ENCODE measurements at places on chromosomes 12 and 14.

DNA sequence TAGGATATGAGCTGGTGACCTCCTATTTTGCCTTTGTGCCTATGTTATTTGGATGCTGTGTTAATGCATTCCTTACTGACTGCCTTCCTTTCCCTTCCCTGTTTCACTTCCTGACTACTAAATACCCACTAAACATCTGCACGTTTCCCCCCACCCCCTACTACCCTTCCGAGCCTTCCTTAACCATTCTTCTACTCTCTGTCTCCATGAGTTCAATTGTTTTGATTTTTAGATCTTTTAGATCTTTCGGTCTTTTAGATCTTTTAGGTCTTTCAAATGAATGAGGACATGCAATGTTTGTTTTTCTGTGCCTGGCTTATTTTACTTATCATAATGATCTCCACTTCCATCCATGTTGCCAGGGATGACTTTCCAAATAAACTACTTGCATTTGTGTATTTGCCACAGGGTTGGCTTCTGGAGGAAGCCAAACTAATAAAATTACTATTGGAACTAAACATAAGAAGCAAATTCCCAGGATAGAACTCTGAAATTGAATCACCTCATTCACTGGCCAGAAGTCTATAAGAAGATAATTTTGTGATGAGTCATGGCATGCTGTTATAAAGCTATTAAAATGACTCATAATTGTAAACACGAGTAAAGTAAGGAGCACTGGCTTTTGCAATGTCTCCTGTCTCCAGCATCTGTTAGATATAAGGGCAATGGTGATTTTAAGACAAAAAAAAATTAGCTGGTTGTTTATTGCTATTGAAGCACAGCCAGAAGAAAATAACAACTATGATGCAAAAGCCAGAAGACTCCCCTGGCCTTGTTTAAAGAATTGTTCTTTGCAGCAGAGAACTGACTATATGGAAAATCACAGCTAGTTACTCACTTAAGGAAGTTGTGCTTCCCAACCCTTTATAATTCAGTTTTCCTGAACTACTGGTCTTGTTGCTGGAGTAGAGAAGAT is 586.3 kb downstream of the LRFN5 start:
- no peak for DNase-seq

- no peak for DNase-seq
Measured at GRCh38 chr14:91143862-91144261, 30.0 kb downstream of the DGLUCY start.

DNA sequence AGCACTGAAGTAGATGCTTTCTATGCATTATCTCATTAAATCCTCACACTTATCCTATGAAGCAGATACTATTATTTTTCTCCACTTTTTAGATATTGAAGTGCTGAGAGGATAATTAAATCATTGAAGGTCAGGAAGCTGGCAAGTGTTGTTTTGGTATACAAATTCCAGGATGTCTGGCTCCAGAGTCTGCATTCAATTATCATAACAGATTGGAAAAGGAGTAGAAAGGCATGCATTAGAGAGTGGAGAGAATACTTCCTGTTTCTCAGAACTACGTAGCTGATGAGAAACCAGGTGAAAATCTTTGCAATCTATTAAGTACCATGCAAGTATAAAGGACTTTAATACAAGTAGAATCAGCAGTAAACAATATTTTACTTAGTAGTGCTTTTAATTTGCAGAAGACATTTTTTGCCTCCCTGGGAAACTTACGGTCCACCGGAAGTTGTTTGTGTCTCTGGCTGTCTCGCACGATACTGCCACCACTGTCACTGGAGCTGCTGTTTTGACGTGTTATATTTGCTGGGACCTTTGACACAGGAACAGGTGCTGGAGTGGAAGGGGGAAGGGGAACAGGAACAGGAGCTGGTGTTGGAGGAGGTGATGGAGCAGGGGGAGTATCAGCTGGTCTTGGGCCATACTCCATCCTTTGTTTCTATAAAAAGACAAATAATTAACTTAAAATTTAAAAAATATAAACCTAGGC is 158.0 kb downstream of the EPS8 start:
- no peak for DNase-seq

DNA sequence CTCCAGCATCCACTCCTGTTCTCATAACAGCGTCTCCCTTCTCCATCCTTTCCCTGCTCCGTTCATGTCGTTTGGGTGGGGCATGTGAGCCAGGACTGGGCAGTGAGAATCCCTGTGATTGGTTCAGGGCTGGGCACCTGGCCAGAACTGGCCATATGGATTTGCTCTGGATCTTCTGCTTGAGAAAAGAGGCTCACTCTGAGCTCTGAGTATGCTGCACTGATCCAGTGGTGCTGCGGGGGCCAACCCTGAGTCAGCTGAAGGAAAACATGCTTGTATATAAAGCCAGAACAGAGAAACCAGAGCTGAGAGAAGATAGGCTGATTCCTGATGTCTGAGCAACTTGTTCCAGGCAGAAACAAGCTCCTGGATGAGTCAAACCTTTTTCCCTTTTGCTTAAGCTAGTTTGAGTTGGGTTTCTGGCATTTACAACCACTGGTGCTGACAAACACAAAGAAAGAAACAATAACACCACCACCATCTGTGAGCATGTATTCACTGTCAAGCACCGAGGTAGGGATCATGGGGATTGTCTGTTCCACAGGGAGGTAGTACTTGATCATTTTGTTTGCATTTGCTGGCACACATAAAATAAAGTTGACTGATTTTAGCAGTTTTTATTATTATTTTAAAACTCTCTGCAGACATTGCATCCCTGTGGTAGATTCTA is 14.0 kb upstream of the HPD start:
- no peak for DNase-seq

GRCh38 chr12:647385-648085 is 15.7 kb downstream of the NINJ2 start:
- no peak for DNase-seq

GRCh38 chr14:60515511-60516289 is 6.8 kb downstream of the SIX6 start:
- no peak for DNase-seq

- no peak for DNase-seq
Measured at GRCh38 chr14:49982501-49982951, 89.6 kb downstream of the ARF6 start.

- no peak for DNase-seq
Measured at GRCh38 chr14:37597914-37598746, 2.7 kb downstream of the TTC6 start.

DNA sequence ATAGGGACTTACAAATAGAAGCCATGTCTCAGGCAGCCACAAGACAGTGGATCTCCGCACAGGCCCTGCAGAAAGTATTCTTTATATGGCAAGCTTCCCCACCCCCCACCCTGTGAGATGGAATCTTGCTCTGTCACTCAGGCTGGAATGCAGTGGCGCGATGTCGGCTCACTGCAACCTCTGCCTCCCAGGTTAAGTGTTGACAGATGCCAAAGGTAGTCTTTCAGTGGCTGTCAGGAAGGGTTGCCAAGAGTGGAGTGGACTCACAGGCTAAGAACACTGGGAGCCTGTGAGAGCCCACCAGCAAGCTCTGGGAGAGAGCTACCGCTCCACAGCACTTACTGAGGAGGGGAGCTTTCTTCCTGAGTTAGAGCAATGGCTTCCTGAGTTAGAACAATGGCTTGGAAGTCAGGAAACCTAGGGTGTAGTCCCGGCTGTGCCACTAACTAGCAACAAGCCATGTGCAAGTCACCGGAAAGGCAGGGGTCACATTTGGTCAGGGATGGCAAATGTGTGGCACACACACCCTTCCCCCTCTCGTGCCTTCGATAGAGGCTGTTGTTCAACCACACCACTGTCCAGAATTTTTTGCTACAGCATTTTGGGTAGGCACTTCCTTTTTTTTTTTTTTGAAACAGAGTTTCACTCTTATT is 2.6 kb downstream of the RNASE1 start:
- DNase-seq, result no peak

DNA sequence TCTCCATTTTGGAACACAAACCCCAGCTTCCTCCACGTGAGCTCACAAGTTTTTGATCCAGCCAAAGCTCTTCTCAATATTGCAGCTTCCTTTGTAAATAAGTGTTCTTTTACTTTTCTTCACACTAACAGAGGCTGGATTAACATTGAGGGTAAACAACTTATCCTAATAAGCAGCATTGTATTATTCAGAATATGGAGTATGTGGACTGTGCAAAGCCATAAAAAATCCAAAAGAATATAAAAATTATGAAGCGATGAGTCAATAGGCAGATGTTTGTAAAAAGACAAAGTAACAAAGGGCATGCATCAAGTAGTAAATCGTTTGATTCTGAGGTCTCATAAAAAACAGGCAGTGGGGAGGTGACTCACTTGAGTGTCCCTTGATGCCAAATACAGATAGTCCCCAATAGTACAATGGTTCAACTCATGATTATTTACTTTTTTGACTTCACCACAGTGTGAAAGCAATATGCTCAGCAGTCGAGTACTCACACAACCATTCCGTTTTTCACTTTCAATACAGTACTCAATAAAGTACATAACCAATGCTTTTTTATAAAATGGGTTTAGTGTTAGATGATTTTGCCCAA is 23.1 kb upstream of the KCNK10 start:
- DNase-seq, result no peak

DNA sequence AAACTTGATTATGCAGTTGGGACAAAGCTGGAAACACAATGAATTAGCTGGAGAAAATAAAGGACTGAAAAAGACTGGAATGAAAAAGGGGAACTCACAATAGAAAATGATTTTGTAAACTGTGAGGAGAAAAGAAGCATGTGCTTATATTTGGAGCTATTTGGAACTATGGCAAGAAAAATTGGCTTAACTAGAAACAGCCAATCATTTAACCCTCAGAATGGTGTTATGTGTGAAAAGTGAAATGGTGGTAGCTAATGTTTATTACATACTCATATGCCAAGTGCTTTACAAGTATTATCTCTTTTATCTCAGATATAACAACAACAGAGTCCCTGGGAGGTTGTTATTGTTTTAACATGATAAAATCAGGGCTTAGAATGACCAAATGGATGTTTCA is 583.1 kb upstream of the SEL1L start:
- no peak for DNase-seq

- no peak for DNase-seq
Measured at GRCh38 chr12:109995361-109995685, 845 bp downstream of the GIT2 start.

- no peak for DNase-seq
Measured at GRCh38 chr14:87894920-87895319, 98.1 kb downstream of the GALC start.

GRCh38 chr12:111259231-111259630 is 109.7 kb downstream of the PHETA1 start:
- no peak for DNase-seq

- DNase-seq, result no peak
Measured at GRCh38 chr12:102950950-102951619, 6.4 kb upstream of the ASCL1 start.

DNA sequence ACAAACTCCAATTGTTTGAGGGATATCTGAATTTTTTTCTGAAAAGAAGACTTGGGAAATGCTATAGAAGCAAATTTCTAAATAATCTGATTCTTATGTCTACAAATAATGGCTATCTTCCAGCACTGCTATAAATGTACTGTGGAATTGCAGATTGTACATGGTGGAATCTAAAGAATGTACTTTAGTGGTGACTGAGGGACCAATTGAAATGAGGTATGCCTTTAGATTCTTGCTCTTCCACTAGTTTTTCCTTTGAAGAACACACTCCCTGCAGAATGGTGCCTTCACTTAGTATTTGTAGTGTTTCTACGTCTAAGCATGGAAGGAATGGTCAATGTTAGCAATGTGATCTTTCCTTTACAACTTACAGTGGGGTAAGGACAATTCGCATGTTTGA is 11.7 kb upstream of the PRB4 start:
- DNase-seq, result no peak

- no peak for DNase-seq
Measured at GRCh38 chr14:71105177-71105576, 197.9 kb downstream of the PCNX1 start.

GRCh38 chr14:68820536-68820935 is 27.7 kb upstream of the ZFP36L1 start:
- no peak for DNase-seq

DNA sequence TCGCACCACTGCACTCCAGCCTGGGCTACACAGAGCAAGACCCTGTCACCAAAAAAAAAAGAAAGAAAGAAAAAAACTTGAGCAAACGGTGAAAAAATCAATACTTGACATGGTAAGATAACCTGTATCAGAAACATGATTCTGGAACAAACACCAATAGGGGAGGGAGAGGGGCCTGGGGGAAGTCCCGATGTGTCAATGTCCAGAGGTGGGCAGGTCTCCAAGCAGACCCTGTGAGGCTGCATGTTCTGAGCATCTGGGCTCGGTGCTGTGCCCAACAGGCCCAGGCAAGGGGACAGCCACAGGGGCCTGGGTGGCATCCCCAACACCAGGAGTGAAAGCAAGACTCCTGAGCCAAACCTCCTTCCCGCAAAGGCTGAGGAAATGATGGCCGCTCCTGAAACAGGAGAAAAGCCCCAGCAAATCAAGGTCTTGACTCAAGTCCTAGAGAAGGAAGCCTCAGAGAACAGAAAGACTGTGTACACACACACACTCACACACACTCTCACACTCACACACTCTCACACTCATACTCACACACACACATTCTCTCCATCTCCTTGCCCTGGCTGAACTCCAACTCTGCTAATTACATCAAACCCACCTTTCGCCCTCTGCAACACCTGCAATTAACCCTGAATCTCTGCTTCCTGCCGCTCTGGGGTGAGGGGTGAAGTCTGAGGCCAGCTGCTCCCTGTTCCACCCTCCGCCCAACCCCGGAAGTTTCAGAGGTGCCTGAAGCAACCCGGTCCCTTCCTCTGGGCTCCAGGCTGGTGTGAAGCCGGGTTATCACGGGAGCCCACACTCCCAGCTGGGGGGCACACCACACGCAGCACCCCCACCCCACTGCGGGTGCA is 20.4 kb downstream of the CCDC88C start:
- DNase-seq, result no peak

DNA sequence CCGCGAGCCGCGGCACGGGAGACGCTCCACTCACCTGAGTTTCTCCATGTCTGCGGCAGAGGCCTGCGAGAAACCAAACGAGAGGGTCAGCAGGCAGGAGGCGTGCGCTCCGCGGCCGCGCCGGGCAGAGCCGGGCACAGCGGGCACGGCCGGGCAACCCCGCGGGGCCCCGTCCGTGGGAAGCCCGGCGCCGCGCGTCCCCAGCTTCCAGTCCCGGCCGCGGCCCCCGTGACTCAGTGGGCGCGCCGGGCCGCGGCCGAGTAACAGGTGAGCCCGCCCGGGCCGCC is 19.4 kb downstream of the BEGAIN start:
- DNase-seq, result no peak

GRCh38 chr12:31363831-31364230 is 37.9 kb upstream of the SINHCAF start:
- DNase-seq, result no peak

- no peak for DNase-seq
Measured at GRCh38 chr12:50951112-50951511, 1.2 kb upstream of the HIGD1C start.

GRCh38 chr12:14148489-14149270 is 167.3 kb upstream of the GRIN2B start:
- DNase-seq, result no peak

DNA sequence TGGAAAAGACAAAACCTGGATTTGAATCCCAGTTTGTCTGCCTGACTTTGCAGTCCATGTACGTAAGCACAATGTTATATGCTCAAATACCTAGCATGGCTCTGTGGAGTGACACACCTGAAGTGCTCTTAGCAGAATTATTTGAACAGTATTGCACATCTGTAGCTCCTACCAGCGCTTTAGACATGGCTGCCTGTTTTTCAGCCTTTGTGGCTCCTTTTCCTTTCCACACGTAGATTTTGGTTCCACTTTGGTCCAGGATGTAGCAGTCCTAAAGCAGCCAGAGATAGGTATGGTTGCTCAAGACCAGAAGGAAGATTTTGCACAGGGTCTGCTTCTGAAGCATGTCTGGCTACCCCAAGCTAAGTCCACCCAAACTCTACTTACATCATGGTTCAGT is 9.1 kb downstream of the AVIL start:
- DNase-seq, result no peak

Measured in activated CD4-positive, alpha-beta T cell treated with anti-CD3 and anti-CD28 coated beads, Interleukin-2, amount 50 U/mL, for 4 hours (primary cell).